ENCODE measurements at places on chromosomes 6 and 20.

- no peak for DNase-seq
Observed at GRCh38 chr20:7503501-7503900, 436.8 kb downstream of the HAO1 start.

DNA sequence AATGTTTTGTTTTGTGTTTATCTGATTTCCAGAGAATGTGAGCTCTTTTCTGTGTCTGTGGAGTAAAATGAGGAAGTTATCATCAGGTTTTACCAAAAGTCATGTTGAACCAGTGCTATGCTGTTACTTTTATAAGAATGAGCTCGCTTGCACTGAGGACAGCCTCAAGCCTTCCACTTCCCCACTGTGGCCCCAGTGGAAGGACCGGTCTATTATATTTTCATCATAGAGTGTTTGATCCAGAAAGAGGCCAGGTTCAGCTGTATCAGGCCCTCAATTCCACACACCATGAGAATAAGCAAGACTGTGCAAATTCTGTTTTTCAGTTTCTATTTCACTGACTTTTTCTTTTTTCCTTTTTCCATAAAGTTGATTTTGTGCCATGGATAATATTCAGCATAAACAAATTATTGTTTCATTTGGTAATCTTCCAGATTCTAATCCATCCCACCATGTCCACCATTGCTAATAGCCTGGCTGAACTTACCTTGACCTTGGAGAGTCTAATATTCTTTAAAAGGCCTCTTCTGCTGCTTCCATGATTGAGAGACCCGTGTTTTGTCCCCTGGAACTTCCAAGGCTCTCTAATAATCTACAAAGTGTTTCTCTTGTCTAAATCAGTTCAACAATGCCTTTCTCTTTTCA, 286.2 kb downstream of the THBS2 start:
- DNase-seq: no peak

GRCh38 chr6:3788408-3789017, 37.0 kb upstream of the PXDC1 start:
- DNase-seq: no peak

- no peak for DNase-seq
Observed at GRCh38 chr20:38260378-38261053, at the start of gene KIAA1755. Gene KIAA1755, minus strand, starts transcription at chr20:38260735. Its CDS starts 235 bp downstream, at chr20:38260500.

DNA sequence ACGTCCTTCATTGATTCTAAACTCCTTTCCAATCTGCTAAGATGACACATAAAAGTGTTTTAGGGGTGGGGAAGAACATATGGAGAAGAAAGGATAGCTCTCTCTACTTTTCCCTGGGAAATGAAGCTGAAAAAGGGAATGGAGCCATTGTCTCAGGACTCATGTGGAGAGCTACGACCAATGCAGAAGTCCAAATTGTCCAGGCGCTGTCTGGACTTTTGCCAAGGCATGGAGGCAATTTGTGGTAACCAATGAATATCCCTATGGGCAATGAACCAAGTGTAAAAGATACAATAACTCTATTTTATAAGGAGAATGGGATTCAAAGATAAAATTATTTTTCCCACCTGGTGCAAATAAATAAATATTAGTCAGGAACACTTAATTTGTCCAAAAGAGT, 16.1 kb downstream of the FBXL4 start:
- DNase-seq: no peak

- no peak for DNase-seq
Observed at GRCh38 chr6:36820700-36821580, 18.3 kb downstream of the CPNE5 start.

DNA sequence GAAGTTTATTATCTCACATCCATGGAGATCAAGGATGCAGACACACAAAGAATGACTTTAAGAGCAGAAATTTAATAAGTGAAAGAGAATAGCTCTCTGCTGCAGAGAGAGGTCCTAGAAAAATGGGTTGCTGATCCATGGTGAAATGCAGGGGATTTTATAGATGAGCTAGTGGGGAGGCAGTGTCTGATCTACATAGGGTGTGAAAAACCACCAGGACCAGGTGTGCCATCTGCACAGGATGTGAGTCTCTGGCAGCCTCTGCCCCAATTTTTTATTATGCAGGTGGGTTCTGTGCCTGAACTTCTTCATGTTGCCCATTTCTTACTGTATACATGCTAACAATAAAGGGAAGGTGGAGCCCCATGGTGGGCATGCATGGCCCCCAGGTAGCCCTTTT, 19.9 kb upstream of the NANP start:
- DNase-seq: no peak

DNA sequence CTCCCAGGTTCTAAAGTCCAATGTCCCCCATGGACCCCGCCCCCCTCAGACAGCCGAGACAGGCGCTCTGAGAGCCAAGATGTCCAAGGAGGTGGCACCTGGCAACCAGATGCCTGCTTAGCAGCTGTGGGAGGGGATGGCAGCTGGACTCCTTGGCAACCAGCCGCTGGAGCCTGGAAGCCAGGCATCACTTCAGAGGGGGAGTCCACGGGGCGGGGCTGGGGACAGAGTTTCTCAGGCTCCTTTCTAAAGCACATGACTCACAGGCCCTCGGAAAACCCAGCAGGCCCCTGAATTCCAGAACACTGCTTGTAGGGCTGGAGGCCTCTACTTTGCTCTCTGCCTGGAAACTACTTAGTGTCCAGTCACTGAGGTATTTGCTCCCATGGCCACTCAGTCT, 51.5 kb downstream of the PREX1 start:
- DNase-seq: no peak

- no peak for DNase-seq
Observed at GRCh38 chr6:118122161-118122725, 215.2 kb downstream of the SLC35F1 start.

DNA sequence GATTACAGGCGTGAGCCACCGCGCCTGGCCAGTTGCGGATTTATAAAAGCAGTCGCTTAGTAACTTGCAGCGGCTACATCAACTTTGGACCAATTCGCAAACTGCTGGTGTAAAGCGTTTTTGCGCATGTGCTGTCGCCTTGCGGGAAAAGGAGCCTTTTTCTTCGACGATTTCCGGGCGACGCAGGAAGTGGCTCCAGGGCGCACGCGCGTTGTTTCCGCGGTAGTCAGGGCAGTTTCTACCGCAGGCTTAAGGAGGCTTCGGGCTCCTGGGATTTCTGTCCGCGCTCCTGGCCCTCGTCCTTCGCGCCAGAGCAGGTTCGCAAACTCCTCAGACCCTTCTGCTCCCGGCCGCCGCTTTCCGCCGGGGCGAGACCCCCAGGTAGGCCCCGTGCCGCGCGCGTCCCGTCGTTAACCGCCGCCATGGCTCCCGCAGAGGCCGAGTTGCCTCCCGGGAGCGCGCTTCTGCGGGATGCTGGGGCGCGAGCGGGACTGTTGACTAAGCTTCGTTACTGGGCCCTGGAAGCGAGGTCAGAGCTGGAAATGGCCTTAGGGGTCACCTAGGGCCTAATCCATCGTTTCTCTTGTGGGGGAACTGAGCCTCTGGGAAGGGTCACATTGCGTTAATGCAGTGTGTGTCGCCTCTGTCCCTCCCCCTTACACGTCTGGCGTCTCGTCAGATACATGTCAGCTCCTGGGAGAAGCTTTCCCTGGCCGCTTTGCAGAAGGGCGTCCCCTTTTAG, at the start of gene RAE1:
TSS of gene RAE1 (plus strand) at position 214 of the 742 bp plus-strand sequence. CDS start 2,784 bp downstream, outside the sequence.
- peak; percentile 93 for DNase-seq

- no peak for DNase-seq
Observed at GRCh38 chr6:12716298-12716916, at the start of gene PHACTR1. Gene PHACTR1, plus strand, starts transcription at chr6:12716767.

DNA sequence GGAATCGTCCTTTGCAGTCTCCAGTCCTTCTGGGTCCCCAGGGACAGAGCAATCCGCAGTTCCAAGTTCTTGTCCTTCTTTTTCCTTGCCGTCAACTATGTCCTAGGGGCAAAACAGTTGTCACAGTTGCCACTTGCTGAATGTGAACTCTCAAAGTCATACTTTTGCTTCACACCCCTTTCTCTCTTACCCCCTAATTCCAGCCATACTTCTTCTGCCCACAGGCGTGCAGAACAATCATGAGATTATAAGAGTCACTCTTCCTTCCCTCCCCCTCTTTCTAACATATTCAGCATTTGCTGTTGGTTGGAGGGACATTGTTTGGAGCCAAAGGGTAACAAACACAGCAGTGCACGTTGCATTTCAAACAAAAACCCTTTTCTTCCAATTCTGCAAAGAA, 74.4 kb downstream of the BCAS1 start:
- DNase-seq: no peak

DNA sequence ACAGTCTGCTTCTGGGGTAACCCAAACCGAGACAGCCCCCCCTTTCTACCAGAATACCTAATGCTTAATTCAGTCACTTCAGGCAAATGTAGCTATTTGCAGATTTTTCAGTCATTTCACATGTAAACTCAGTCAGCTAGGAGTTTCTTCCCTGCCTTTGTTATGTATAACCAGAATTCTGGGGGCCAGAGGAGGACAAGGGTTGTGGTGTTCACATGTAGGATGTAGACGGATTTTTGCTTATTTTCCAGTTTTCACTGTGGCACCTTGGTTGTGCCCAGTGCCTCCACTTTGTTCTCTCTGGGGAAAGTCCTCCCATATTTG, 51.1 kb downstream of the PROKR2 start:
- no peak for DNase-seq

DNA sequence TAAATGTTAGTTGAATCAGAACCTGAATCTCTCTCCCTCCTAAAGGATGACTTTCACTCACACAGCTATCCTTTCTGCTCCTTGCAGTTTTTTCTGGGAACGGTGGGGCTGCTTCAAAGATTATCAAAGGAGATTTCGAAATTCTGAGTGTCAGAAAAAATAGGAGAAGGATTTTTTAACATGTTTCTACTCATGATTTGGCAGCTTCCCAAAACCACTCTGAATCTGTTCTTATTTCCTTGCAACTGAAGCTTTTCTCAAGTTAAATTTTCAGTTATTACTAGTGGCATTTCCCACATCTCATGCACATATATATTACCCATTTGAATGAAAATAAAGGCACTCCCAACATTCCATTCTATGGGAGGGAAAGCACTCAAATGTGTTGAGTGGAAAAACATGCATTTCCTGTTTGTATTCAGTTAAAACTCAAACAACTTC, 123.6 kb downstream of the LCA5 start:
- DNase-seq: no peak

GRCh38 chr20:62220666-62221568, 839 bp upstream of the HRH3 start:
- no peak for DNase-seq

DNA sequence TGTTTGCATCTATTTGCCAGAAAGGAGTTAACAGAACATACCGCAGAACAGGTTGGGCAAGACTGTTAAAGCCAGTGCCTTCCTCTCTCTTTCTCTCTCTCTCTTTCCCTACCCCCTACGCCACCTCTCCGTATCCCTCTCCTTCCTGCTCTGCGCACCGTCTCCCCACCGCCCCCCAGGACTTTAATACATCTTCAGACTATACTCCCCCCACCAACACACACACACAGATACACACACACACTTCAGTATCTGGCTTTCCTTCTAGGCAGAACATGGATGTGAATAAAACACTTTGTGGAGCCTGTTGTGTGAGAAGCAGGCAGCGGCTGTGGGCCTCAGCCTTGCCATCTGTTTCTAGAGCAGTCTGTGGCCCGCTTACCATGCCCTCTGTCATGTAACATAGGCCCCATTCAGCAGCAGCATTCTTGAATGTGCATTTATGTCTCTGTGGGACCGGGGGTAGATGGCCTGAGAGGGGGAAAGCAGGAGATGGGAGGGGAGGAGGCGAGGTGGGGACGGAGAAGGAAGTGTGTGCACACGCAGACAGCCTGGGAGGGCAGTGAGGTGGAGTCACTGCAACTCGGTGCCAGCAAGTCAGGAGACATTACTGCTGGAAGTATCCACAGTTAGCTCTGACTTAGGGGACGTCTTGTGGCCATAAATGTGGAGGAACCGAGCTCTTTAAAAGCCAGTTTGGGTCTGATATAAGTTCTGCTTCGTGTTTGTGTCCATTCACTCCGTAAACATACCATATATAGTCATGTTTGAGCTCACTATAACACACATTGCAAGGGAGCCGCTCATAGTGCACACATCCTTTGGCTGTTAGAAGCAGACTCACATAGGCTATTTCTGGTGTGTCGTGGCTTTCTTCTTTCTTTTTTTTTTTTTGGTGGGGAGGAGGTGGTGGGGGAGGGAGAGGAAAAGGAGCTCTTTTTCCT, 38.4 kb downstream of the RREB1 start:
- DNase-seq: peak; percentile 78

GRCh38 chr6:169230322-169230665, 23.4 kb downstream of the THBS2 start:
- DNase-seq: no peak

- peak; percentile 53 for DNase-seq
Observed at GRCh38 chr6:133992992-133993680, 40.1 kb downstream of the TBPL1 start.

- DNase-seq: no peak
Observed at GRCh38 chr6:45835721-45836437, 179.8 kb downstream of the CLIC5 start.

- no peak for DNase-seq
Observed at GRCh38 chr6:43968110-43968965, 158.9 kb downstream of the MRPL14 start.

- no peak for DNase-seq
Observed at GRCh38 chr6:137878029-137878428, 11.0 kb downstream of the TNFAIP3 start.

DNA sequence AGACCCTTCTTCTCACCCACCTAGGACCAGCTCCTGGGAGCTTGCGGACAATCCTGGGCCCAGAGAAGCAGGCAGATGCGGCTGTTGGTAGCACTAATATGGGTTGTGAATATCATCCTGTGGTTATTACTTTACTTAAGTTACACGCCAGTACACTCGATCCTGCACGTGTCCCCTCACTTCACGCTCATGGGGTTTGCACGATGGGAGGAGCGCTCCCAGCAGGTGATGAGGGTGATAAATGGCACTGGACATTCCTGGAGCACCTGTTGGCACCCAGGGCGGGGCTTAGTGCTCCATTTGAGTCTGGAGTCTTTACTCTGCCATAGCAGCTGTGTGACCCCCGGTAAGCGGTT, 335.1 kb downstream of the PREX1 start:
- DNase-seq: no peak

- no peak for DNase-seq
Observed at GRCh38 chr20:58130156-58130555, 98.3 kb downstream of the ANKRD60 start.

GRCh38 chr20:58044286-58044685, 184.2 kb downstream of the ANKRD60 start:
- no peak for DNase-seq

DNA sequence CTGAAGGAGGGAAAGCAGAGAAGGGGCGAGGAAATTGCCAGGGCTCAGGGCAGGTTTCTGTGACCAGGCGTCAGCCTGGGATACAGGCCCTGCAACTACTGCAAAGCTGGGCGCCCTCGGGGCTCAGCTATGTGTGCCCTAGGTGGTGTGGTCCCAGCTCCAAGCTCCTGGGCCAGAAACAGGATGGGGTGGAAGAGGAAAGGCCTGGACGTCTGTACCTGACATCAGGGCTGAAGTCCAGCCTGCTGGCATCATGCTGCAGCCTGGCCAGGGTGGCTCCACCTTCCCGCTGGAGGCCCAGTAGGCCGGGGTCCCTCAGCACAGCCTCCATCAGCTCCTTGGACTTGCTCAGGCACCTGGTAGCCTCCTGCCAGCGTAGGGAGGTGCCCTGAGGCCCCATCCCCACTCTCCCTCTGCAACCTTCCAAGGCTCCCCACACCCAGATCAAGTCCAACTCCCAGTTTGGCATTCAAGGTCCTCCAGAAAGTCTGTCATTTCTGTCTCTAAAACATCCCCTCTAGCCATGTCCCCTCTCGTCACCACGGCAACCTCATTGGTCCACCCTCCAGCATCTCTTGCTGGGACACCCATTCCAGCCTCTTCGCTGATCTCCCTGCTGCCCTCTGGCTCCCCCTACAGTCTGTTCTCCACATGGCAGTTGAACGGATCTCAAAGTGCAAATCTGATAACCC, 38.2 kb downstream of the KIAA1755 start:
- DNase-seq: peak; percentile 61

GRCh38 chr20:47862574-47863240, 77.4 kb upstream of the SULF2 start:
- no peak for DNase-seq
